ENCODE measurements at places on chromosomes 6 and 20.
A peak's percentile ranks its signal among the peaks of the same experiment; 100 is the strongest.

- no peak for DNase-seq
Measured at GRCh38 chr6:46491201-46491627, at the start of gene RCAN2. RCAN2 (minus strand) TSS chr6:46491449.

DNA sequence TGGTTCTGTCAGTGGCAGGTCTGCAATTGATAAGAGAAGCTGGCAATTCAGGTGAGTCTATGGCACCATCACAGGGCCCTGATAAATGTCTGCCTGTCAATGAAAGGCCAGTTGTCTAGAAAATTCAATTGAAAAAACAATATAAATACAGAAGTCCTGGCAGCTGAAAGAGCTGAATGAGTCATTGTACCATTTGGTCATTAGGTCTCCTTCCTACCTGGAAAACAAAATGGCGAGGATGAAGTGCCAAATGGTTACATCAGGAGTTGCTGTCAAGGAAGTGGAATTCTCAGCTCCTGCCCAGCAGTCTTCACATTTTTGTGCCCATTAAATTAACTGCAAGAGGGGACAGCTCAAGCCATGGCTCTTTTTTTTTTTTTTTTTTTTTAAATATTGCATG is 37.7 kb downstream of the PEX7 start:
- DNase-seq, result no peak

DNA sequence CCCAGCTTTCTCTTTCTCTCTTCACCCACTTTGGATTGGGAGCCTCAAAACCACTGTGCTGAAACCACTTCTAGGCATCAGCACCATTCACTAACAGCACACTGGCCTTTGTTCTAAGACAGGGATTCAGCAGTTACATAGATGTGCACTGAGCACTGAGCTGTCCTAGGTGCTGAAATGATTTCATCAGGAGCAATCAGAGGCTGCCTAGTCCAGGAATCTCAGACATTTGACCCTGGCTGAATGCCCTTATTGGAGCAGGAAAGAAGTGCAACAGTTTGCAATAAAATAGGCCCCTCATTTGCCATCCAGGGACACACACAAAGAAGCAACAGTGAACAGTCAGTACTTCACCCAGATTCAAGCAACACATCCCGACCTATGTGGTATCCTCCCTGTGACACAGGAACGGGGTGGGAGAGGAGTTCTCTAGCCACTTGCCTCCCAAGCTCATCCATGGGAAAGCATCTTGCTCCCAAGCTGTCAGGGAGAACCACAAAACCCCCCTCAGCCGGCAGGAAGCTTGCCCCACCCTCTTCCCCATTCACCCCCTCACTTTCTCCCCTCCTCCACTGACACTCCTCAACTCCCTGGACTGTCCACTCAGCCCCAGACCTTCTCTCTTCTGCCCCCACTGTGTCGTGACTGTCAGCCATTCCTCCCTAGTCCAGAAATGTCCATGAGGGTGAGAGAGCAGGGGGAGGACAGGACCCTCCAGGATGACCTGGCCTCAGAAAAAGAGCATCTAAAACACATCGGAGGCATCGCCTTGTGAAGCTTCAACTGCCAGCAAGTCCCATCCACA is 304.4 kb downstream of the PREX1 start:
- no peak for DNase-seq

DNA sequence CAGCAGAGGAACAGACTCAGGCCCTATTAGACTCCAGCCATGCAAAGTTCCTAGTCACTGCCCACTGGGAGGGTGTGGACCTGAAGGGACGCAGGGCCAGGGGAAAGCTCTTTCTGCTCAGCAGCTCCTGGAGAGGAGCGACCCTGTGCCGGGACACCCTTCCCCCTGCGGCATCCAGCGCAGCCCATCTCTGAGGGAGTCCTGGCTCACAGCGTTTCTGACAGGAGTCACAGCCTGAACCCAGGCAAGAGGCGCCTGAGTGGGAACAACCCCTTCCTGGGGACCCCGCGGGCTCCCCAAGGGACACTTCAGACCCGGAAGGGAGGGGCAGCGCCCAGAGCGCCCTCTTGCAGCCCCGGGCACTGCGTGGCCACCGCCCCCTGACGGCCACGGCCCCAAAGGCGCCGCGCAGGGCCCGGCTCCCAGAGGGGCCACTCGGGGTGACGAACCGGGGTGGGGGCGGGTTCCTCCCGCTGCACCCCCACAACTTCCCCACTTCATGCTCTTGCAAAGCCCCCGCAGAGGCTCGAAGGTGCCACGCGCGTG is 862 bp downstream of the UCKL1 start:
- no peak for DNase-seq

GRCh38 chr6:99951016-99951805 is 42.8 kb downstream of the MCHR2 start:
- no peak for DNase-seq

- peak; percentile 62 for DNase-seq
Measured at GRCh38 chr20:44217342-44218092, 6.9 kb upstream of the OSER1 start.

DNA sequence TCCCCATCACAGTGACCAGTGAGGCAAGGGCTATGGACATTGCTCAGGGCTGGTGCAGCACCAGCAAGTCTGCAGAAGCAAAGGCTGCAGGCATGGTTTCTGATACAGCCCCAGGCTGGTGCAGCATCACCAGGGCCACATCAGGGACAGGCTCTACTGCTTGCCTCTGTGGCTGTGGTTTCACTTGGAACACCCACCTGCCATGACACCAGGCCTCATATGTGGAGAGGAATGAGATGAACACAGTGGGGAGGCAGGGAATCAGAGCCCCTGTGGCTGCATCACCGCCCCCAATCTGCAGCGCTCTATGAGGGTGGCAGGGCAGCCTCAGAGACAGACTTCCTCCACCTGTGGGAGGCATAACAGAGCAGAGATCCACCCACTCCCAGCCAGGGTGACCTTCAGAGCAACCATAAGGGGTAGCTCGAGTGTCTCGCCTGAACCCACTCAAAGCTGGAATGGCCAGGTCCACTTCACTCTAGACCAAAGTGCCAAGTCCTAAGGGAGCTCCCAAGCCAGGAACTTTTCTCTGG is 7.9 kb downstream of the RING1 start:
- DNase-seq, result no peak

GRCh38 chr6:85866370-85866730 is 223.7 kb upstream of the SYNCRIP start:
- DNase-seq, result no peak

GRCh38 chr6:6694368-6694780 is 105.9 kb downstream of the LY86 start:
- no peak for DNase-seq

- DNase-seq, result no peak
Measured at GRCh38 chr20:45366192-45366591, 3.2 kb downstream of the SYS1 start.

GRCh38 chr20:1616858-1617434 is 2.9 kb downstream of the SIRPB1 start:
- no peak for DNase-seq

GRCh38 chr20:45263556-45264266 is 9.3 kb upstream of the SLPI start:
- no peak for DNase-seq

- no peak for DNase-seq
Measured at GRCh38 chr6:148890652-148891404, 144.0 kb downstream of the UST start.

DNA sequence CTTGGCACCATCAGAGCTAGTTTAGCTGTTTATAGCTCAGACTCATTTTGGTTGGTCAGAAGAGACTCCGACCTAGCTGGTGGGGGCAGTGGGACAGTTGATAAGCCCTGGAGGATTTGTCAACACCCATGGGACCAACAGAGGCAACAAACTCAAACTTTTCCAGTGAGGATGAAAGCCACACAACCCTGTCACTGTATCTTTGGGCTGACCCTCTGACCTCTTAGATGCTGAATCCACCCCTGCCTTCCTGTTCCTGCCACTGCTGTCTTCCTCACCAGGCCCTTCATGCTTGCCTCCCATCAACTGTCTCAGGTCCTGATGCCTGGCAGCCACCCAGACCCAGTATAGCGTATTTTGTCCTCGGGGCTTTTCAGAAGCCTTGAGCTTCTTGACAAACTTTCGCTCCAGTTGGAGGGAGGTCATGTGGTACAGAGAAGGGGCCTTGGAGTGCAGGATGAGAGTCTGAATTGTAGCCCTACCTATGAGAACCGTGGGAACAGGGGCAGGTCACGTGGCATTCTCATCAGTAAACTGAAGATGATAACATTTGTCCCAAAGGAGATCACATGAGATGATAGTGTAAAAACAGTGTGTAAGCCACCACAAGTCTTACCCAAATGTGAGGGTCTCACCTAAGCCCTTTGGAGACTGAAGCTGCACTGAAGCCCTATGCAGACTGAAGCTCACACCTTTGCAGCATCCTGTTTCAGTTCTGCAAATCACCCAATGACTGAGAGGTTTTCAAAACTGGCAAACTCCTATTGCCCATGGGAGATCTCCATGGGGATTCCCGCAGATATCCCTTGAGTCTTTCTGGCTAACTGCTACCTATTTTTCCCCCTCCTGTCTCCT is 72.0 kb upstream of the F13A1 start:
- DNase-seq, result no peak

GRCh38 chr6:92507552-92507951 is 911.8 kb downstream of the EPHA7 start:
- DNase-seq, result no peak

- no peak for DNase-seq
Measured at GRCh38 chr20:9202420-9203080, 133.7 kb downstream of the PLCB4 start.

DNA sequence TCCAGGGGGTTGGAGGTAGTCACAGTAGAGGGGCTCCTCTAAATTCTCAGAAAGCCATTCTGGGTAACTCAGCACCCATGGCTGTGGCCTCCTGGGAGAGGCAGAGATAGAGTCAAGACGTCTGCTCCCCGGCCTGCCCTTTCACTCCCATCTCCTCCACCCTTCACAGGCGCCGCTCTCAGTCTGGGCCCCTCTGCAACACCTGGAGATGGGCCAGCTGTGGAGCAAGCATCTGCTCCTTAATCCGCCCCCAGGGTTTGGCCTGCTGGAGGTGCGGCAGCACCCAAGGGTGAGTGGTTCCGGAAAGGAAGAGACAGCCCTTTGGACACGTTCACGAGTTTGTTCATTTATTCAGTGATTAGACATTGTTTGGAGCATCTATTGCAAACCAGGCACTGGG is 271.3 kb downstream of the BMP7 start:
- DNase-seq, result no peak

- no peak for DNase-seq
Measured at GRCh38 chr6:90432937-90433336, 136.3 kb upstream of the BACH2 start.

GRCh38 chr6:106630366-106630765 is 988 bp downstream of the QRSL1 start:
- DNase-seq, result no peak

- no peak for DNase-seq
Measured at GRCh38 chr6:14985366-14985765, 260.5 kb upstream of the JARID2 start.

- DNase-seq, result no peak
Measured at GRCh38 chr20:46715292-46715756, 5.9 kb downstream of the SLC2A10 start.

- DNase-seq, result no peak
Measured at GRCh38 chr6:105875974-105876640, 210.0 kb upstream of the PRDM1 start.

- DNase-seq, result no peak
Measured at GRCh38 chr6:29924287-29924686, 18.0 kb upstream of the HLA-A start.

- no peak for DNase-seq
Measured at GRCh38 chr6:106076139-106076538, 10.0 kb upstream of the PRDM1 start.
